CD4-positive, alpha-beta T cell (primary cell): ENCODE measurements at places on chromosomes 7 and 10.

DNA sequence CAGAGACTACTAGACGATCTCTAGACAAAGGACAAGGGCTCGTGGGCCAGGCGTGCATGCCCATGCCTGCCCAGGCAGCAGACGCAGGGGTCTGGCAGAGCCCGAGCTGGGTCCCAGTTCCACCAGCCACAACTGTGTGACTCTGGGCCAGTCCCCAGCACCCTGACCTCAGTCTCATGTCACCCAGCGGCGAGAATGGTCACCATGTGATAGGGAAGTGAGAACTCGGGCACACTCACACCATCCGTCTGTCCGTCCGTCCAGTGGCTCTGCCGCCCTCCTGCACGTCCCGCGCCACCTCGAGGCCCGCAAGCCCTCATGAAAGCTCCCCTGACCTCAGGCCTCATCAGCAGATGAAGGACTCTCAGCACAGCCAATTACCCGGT lies 280.0 kb downstream of the ELFN1 start:
- no peak for DNase-seq

- no peak for DNase-seq
Measured at GRCh38 chr7:73888959-73889358, 28.0 kb downstream of the TMEM270 start.

DNA sequence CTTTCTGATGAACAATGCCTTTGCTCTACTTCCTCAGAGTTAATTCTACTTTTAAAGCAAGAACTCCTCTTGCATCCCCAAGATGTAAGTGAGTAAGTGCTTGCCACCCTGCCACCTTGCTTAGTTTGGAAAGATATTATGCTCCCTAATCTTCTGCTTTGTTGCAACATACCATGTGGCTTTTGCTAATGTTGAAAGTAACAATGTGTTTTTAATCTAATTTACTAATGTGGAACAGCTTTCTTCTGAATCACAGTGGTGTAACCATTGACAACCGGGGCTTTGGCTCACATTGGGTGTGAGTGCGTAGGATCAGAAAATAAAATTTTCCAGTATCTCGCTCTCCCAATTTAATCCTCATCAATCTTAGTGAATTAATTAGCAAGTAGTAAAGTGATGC lies 254.1 kb upstream of the PTER start:
- no peak for DNase-seq

GRCh38 chr7:947391-948210 lies 6.9 kb downstream of the ADAP1 start:
- no peak for DNase-seq

DNA sequence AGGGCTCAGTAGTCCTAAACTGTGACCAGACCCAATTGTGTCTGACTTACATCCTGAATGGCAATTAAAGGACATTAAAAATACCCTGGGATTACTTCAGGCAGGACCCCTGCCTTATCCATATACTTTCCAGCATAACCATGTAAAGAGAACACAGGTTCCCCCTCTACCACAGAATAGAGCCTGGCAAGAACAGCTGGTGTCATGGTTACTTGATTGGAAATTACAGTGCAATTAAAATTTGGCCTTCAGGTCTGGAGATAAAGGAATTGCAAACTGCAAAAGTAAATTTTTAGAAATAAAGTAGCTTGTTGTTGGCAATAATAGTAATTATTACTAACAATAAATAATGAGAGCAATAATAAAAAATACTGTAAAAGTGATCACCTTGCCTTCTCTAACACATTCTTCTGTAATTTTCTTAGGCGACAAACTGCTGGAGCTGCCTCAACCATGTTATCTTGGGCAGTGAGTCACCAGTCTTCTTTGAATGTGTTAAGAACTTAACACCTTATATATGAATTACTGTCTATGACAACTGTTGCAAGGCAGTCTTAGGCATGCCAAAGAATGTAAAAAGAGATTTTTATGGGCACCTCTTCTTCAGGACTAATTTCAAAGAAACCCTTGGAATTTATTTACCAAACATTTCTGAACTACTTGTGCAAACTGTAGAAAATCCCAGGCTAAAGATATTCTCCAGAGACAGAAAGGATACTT lies 53.7 kb downstream of the HIBADH start:
- DNase-seq, result no peak

GRCh38 chr7:36747280-36748016 lies 23.2 kb upstream of the AOAH start:
- DNase-seq, result no peak

DNA sequence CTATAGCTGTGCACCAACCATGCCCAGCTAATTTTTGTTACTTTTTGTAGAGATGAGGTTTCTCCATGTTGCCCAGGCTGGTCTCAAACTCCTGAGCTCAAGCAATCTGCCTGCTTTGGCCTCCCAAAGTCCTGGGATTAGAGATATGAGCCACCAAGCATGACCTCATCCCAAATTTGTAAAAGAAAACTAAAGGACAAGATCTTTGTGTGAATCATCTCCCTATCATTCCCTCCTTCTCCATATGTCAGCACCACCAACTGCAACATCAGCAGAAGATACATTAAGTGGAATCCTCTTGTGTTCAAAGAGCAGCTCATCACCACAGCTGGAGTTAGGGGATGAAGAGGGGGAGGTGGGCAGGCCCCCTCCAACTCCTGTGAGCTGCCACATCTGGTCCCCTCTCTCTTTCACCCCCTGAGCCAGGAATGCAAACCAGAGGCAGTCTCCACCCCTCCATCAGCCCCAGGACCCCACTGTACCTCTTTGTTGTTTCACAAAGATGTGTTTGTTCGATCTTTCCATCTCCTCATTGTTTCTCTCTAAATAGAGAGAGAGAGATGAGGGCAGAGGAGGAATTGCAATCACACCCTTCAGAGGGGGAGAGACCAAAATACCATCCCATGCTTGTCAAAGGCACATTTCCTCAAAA lies 47.3 kb upstream of the PIP4K2A start:
- DNase-seq, result no peak

- DNase-seq, result no peak
Measured at GRCh38 chr10:88205842-88206446, 342.5 kb downstream of the PTEN start.
